G401 (cell line): ENCODE measurements at places on chromosomes 4 and X.

- DNase-seq = no peak
Measured at GRCh38 chr4:92969650-92970379, 666.0 kb downstream of the GRID2 start.

- DNase-seq = no peak
Measured at GRCh38 chrX:23664496-23664895, 2.8 kb upstream of the PRDX4 start.

DNA sequence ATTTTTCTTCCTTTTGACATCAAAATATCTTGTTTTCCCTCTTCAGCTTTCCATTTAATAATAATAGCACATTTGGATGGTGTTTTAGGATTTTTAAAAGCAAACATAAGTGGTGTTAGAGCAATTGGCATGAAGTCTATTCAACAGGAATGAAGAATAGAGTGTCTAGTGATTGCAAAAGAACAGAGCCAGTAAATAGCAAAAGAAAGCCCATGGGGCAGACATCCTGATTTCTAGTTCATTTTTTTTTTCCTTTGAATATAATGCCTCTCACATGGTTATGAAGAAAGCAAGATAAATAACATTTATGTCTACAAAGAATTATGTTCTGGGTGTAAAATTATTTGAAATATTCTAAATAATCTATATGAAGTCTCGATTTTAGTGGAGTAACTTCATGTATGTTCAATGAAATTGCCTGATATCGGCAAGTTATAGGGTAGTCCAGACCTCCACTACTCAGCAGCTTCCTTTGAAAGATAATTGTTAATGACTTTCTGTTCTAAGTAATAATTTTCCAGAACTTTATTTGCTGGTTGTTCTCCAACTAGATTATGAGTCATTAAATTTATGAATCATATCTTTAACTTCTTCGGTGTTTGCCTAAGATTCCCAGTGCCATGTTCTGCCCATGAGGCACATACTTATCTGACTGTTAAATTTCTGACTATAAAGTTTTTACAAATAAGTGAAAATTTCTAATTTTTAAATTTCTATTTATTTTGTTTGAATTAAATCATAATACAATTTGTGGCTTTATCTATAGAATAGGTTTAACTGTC lies 587.9 kb downstream of the TLL1 start:
- DNase-seq = no peak

- no peak for DNase-seq
Measured at GRCh38 chr4:130077275-130077674, 981.3 kb downstream of the C4orf33 start.

GRCh38 chr4:66516940-66517339 lies 846.7 kb upstream of the EPHA5 start:
- DNase-seq = no peak

DNA sequence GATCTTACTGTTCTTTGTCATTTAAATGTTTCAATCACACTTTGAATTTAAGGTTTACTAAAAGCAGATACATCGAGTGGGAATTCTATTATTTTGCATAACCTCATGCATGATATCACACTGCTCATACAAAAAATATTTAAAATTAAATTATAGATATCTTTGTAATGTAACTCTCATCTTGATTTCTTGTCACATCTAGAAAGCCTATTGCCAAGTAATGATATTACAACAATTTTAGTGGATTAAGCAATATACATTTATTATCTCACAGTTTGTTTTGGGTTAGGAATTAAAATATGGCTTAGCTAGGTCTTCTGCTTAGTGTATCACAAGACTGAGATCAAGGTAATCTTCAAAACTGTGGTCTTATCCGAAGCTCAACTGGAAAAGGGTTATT lies 865.0 kb downstream of the CCSER1 start:
- no peak for DNase-seq

DNA sequence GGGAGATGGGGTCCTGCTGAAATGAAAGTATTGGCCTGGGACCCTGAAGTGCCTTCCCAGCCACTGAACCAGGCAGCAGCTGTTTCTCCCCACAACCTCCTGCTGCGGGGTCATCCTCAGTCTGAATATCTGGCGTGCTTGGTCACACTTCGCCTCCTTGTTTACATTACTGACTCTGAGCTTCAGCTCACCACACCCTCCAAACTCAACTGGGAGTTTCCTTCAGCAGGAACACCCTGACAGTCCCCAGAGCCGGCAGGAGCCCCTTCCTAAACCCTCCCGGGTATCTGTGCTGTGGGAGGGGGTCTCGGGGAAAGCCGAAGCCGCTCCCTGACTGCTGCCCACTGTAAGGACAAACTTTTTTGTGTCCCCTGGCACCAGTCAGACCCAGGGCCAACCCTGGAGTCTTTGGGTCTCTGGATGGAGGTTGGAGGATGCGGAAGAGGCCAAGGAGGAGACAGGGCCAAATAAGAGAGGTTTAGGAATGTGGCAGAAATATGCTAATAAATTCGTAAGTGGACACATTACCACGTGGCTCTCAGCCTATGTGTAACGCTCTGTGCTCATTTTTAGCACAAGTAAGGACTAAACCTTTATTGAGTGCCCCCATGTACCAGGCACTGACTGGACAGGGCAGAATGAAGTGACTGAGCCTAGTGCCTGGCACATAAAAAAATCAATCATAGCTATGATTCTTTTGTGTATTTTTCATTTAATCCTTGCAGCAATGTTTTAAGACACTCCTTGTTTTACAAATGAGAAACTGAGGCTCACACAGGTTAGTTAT lies 20.7 kb downstream of the FHDC1 start:
- no peak for DNase-seq

DNA sequence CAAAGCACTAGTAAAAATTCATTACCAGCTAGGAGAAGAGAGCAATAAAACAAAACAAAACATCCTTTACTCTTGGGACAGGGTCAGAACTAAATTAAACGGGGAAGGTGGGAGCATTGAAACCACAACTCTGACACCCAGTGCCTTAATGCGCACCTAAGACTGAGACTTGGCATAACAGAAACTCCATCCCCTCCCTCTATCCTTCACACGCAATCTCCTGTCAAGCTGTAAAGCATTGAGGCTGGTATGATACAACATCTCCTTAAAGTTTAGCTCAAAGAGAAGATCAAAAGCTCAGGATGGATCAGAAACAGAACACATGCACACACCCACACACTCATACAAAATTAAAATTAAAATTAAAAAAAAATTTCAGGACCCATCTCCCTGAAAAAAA lies 951.3 kb downstream of the STIM2 start:
- no peak for DNase-seq

- DNase-seq = no peak
Measured at GRCh38 chr4:163201358-163201757, 34.7 kb upstream of the NAF1 start.

GRCh38 chr4:54723820-54724219 lies 66.1 kb downstream of the KIT start:
- no peak for DNase-seq

DNA sequence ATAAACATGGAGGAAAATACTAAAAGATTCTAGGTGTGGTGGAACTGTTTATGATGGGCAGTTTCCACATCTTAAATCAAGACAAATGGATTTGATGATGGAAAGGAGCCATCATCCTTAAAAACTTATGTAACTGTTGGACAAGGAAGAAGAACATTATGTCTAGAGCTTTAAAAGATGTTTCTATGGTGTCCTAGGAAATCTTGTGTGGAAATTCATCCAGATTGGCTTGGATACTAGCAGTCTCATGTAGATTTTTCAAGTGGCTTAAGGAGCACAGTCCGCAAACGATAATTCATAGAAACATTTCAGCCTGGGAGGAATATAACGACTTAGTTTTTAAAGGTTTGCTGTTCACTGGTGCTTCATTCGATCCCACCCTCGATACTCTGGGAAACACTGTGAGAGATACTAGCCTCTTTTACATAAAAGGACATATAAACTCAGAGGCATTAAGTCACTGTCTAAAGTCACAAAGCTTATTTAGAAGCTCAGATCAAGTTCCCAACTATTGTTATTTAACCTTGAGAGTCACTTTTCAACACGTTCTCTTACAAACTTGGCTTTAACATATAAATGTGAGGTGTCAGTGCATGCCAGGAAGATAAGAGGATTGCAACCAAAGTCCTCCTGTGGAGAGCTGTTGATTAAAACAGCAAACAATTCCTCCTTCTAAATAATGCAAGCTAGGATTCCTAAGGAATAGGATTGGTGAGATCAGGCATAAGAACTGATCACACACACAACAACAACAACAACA lies 135.7 kb upstream of the SCML1 start:
- DNase-seq = no peak

- no peak for DNase-seq
Measured at GRCh38 chr4:95289028-95289634, 259.6 kb downstream of the UNC5C start.

DNA sequence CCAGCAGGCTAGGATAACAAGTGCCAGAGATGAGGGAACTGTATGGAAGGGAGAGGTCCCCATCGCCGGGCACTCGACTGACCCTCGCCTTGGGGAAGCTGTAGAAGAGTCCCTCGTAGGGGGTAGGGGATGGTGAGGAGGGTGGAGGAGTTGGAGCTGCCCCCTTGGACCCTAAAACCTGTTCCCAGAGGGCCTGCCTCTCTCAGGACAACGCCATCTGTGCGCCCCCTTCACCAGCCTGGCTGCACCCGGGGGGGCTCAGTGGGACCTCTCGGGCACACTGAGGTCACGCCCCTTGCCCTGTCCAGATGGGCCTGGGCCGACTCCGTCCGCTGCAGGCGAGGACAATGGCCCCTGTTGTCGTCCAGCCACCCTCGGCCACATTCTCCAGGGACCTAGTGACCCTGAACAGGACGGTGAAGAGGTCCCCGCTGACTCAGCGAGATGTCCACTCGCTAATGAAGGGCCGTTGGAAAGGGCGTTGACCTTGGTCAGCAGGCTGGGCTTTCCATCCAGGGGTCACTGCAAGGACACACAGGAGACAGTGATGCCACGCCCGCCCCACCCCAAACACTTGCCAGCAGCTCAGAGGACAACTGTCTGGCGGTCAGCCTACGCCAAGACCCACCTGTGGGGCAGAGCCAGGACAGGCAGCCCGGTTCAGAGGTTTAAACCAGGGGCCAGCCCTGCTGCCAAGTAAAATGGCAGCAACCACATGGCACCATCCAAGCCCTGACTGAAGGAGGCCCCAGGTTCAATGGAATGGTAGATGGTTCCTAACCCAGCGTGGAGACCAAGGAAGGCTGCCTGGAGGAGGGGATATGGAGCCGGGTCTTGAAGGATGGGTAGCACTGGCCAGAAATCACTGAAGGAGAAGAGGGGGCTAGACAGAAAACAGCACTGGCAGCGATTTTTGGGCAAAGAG lies 51.2 kb downstream of the HMX1 start:
- DNase-seq = no peak

DNA sequence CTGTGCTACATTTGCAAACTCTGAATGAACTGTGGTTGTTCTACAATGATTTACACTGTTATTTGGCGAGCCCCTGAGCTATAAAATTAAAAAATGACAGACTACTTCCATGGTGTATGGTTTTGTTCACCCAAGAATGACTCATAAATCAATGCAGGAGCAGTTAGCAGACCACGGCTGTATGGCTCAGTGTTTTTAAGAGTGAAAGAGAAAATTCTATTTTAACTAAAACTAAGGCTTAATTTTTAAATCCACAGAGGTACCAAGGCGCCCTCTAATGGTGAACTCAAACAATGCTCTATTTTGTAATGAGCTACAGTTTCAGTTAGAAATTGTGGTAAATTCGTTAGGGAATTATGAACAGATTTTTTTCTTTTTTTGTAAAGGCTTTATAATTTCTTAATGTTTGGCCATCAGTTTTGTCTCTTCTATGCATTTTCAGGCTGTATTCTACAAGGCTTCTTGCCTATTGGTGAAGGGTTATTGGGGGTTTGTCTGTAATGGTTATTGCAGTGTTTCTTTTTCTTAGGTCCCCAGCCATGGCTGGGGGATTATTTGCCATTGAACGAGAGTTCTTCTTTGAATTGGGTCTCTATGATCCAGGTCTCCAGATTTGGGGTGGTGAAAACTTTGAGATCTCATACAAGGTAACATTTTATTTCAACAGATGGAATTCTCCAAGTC lies 32.5 kb downstream of the HMGB2 start:
- peak; percentile 65 for DNase-seq

- DNase-seq = no peak
Measured at GRCh38 chrX:63740382-63740781, 44.6 kb downstream of the ARHGEF9 start.

GRCh38 chrX:124720532-124720931 lies 374.2 kb downstream of the SH2D1A start:
- DNase-seq = no peak

- DNase-seq = no peak
Measured at GRCh38 chr4:41638866-41639265, 100.9 kb downstream of the LIMCH1 start.

- no peak for DNase-seq
Measured at GRCh38 chr4:149140841-149141240, 674.8 kb downstream of the IQCM start.

DNA sequence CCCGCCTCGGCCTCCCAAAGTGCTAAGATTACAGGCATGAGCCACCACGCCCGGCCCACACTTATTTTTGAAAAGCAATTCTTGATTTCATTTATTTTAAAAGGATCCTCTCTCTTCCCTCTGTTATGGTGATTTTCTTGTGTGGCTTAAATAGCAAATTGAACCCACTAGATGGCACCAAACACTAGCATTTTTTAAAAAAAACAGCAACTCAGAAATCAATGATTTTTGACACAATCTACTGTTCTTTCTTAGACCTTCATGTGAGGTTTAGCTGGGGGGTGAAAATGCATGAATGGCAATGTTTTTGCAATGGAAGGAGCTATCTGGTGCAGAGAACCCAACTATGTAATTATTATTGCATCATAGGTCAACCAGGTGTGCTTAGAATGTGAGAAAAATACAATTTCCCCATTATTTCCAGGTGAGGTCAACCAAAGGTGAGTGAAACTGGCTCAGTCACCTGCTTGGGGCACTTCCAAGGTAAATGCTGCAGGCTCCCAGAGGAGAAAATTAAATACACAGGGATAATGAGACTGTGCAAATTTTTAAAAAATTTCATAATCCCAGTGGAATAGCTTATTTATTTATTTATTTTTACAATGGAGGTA lies 226.7 kb upstream of the PRKX start:
- DNase-seq = peak; percentile 0

- DNase-seq = no peak
Measured at GRCh38 chr4:190121759-190122158, 51.8 kb upstream of the DUX4 start.

DNA sequence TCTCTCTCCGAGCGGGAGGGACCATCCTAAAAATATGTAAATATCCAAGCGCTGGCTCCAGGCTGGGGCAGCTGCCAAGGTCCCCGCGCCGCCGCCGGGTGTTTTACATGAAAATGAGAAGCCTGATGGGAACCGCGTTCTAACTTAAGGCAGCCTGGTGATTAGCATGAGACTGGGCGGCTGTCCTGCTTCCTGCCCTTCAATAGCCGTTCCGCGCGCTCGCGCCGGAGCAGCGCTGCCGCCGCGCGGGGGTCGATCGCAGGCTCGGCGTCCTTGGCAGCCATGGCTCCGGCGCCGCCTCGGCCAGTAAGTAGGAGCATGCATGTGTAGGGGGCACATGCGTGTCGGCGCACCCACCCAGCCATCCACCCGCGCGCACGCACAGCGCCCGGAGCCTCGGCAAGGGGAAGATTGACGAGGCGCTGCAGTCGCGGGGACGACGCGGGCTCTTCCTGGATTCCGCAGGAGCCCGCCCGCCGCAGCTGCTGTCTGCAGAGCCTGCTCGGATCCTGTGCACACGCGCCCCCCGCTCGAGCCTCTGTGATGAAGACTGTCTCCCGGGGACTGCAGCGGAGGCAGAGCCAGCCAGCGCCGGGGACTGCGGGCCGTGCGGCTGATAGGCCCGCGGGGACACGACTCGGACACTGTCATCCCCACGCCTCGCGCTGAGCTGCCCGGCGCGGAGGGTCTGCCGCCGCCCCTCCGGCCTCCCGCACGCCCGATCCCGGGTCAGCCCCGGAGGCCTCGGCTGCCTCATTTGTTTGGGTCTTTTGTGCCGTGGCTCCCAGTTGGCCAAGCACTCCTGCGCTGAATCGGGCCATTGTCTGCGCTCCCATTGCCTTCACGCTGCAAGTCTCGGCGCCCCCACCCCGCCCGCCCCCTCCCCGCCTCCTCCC lies 734 bp downstream of the STOX2 start:
- DNase-seq = peak; percentile 68
